ENCODE measurements at places on chromosomes 1 and 21.

- no peak for DNase-seq
Measured at GRCh38 chr1:154714638-154715037, 106.7 kb upstream of the ADAR start.

DNA sequence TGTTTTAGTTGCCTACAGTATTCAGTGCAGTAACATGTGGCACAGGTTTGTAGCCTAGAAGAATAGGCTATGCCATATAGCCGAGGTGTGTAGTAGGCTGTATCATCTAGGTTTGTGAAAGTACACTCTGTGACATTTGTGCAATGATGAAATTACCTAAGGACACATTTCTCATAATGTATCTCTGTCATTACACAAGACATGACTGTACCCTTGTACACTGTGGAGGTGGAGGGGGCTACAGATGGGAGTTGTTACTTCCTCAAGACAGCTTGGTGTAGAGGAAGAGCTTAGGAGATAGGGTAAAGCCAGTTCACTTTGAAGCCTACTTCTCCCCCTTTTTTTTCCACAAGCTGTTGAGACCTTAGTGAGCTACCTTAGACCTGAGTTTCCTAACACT, 59.7 kb upstream of the RAVER2 start:
- no peak for DNase-seq

DNA sequence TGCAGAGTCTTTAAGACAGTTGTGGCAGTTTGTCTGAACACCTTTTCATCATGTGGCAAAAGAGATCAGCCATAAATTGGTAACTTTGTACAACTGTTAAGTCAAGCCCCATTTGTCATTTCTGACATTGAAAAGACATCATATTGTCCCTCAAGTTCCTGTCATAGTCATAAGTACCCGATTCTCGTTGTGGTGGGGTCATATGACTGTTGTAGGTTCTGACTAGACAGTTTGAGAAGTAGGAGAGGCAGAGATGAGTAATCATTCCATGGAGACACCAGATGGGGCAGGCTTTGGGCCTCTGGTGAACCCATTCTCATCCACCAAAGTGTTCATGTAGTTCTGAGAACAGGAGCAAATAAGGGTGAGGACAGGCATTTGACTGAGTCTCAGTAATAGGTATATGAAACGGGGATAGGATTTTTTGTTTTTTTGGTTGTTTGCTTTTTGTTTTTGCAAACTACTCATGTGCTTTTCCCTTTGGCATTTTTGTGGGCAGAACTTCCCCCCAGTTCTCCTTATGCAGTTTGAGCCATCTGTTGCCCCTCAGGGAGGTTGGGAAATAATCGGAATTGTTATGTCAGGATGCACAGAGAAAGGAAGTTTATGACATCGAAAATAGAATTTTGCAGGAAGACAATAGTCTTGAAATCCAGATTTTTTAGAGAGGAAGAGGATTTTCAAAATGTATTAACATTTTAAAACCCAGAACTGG, 86.9 kb upstream of the KCNE2 start:
- DNase-seq = no peak

GRCh38 chr1:197928849-197929336, 11.7 kb downstream of the LHX9 start:
- no peak for DNase-seq

DNA sequence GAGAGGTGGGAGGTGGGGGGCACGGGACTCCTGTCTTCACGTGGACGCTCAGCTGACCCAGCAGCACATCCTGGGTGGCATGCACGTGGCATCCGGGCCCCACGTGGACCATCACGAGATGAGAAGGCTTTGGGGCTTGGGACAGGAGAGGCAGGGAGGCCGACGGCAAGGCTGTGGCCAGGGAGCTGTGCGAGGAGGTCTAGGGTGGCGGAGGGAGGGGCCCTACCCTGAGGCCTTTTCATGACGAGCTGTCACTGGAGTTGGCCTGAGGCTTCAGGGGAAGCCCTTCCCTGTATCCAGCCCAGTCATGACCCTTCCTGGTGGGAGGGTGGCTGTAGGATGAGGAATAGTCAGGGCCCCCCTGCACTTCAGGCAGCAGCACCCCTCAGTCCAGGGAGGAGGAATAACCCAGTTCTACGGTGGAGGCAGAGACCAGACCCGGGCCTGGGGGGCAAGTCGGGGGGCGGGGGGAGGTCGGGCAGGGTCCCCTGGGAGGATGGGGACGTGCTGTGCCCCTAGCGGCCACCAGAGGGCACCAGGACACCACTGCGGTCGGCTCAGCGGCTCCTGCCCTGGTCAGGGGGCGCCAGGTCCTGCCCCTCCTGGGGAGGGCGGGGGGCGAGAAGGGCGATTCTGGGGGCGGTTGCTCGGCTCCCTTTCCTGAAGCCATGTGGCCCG, 2.0 kb upstream of the PERM1 start:
- peak; percentile 60 for DNase-seq

- no peak for DNase-seq
Measured at GRCh38 chr1:115006191-115006590, 23.4 kb upstream of the TSHB start.

DNA sequence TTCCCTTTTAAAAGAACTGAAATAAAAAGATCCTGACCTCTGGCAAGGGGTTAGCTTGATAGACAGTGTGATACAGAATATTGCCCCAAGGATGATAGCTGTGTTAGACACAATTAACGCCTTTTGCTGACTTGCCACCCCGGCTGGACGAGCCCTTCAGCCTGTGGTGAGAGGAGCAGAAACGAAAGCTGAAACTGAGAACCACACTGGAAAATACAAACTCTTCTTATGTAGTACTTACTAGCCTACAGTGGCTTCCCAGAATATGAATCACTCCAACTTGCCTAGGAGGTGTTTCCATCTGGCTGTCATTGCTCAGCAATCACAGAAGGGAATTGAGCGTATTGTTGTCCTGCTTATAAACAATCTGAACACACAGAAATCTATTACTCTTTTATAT, 22.9 kb downstream of the SAMSN1 start:
- peak; percentile 51 for DNase-seq

DNA sequence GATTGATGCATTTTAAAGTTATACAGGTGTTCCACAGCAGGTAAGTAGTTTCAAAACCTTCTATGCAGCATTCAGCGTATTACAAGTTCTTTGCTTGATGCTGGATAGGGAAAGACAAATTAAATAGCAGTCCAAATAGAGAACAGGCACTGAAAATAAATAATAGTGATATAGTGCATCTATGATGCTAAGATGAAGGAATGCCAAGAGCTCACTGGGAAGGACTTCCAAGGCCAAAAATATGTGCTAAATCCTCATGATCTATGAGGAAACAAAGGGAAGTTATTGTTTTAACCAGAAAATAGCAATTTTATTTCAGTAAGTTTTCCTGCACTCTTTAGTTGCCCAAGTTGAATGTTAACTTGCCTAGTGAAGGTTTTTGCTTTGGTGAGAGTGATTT, 127.8 kb upstream of the GREM2 start:
- no peak for DNase-seq

DNA sequence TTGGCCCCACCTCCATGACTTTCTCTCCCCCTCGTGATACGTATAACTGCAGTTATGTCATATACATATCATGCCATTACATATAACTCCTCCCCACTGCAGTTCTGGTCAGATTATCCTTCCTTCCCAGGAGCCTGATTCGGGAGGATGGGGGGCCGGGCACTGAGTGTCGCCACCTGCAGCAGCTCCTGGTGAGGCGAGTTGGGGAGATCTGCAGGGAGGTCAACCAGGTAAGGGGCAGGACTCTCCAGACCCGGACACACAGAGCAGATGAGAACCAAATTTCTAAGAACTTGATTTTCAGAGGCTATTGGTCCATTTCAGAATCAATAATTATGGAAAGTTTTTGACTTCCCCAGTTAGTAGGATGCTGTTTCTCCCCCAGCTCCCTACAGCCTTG, 19.5 kb downstream of the HYI start:
- DNase-seq = no peak

DNA sequence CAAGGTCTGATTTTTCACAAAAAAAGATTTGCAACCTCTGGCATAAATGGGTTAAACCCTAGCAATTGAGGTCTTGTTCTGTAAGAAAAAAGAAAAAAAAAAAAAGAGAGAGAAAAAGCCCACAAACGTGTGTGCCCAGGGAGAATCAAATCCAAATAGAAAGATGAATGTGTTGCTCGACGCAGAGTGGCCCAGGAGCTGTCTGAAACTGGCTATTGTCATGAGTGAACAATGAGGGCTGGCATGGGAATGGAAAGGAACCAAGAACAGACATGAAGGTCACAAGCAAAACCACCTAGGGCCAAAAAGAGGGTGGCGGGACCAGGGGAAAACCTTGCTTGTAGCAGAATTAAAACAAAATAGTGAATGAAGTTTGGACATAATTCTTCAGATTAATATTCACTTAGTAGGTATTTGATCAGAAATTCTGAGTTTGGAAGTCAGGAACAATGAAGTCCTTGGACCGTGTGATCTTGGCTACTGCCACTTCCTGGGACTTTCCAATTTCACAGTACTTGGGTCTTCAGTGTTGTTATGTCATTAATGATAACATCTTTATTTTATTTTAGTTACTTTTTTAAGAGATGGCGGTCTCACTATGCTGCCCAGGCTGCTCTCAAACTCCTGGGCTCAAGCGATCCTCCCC, 3.1 kb downstream of the ENO1 start:
- DNase-seq = peak; percentile 50

DNA sequence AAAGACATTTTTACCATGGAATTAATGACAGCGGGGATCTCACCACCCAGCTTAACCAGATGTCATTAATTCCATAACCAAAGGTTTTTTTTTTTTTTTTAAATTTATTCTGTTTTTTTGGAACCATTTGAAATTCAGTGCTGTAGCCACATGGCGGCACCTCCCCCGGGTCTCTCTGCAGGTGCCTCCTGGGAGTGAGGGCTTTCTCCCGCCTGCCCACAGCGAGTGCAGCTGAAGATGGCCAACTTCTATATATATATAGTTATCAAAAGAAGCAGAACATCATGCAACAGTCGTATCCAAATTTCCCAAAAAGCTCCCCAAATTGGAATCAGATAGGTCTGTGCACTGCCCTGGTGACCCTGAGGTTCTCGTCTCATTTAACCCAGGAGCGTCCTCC, 3.6 kb downstream of the KRTAP10-8 start:
- DNase-seq = no peak

DNA sequence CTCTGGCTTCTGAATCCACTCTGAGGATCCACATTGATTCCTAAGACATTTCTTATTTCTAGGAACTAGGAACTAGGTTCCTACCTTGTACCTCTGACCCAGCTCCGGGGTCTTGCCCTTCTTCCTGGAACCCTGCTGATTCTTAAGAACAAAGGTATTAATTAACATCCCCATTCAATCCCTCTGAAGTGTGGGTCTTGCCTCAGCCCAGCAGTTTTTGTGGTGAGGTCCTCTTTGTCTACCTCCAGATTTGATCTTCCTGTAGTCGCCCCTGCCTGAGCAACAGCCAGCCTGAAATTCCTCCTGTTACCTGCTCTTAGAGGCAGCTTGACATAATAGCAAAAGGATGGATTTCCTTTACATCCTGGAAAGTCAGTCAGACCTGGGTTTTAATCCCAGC, 46.7 kb upstream of the CAMK1G start:
- no peak for DNase-seq

- DNase-seq = no peak
Measured at GRCh38 chr1:9194024-9194423, 40.5 kb upstream of the H6PD start.

DNA sequence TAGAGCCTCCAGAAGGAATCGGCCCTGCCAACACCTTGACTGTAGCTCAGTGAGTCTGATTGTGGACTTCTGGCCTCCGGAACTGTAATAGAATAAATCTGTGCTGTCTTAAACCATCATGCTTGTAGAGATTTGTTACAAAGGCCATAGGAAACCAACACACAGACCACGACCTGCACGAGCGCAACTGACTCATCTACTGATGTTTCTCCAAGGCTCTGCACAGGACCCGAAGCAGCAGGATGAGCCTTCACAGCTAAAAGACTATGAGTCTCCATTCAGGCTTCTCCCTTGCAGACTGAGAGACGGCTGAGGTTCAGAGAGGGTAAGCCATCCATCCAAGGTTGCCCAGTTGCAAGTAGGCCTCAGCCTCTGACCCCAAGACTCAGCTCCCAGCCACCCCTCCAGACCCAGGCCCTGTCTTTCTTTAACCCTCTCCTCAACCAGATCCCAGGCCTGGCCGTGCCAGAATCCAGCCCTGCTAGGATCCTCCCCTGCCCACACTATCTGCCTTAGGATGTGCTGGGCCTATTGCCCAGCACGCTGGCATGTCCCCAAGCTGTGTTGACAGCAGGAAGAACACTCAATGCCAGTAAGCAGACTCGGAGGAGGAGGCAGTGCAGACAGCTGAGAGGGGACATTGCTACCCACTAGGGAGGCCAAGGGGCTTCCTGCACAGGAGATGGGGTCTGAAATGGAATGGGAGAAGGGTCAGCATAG, 109.0 kb downstream of the HMGB4 start:
- DNase-seq = no peak

DNA sequence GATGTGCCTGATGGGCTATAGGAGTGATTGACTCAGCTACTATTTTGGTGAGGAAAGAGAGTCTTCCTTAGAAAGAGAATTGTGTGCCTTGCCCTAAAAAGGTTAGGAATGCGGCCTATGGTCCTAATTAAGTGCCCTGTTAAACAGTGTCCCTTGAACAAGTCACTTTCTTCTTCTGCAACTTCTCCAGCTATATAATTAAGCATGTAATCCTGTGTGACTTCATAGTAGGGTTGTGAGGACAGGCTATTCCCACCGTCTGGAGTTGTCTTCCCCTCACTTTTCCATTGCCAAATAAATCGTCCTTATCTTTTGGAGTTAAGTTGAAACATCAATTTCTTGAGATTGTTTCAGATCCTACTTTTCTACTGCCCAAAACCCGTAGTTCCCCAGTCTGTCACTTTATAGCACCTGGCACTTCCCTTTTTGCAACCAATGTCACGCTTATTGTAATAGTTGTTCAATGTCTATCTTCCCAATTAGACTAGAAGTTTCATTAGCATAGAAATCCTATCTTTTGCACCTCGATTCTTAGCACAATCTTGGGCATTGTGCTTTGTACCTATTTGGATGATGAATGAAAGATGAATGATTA, 27.6 kb upstream of the SLC16A1 start:
- no peak for DNase-seq

GRCh38 chr1:77781683-77782082, 2.2 kb downstream of the MIGA1 start:
- no peak for DNase-seq

Measured in CD4-positive, alpha-beta T cell treated with Interleukin-10 for 1 hour (primary cell).